ENCODE measurements at places on chromosomes 1 and 21. TPM values are rescaled to one million over a fixed set of nuclear protein-coding genes. Genes with fewer than 3 reads are reported as not detected.

Gene LDLRAD2
- not detected for total RNA-seq

Gene NFASC
- 17.6 TPM for total RNA-seq

Gene F13B
- not detected for total RNA-seq

DNA sequence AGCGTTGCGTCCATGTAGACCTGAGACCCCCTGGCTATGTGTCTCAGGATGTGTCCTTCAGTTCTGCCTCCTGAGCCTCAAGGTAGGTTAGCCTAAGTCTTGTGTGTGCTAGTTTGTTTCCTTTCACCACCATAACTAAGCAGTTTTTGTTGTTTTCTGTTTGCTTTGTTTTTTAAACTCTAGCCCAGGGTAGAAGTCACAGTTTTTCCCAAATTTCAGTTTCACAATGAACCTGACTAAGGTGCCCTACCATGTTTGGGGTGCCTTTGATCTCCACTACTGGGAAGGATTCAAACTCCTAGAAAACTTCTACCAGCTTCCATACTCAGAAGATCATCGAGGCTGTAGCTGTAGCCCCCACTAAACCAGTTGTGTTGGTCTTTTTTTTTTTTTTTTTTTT is 14.8 kb upstream of the SMG7 start:
- no peak for DNase-seq

Gene TRIM67
- total RNA-seq: 0.20 TPM

DNA sequence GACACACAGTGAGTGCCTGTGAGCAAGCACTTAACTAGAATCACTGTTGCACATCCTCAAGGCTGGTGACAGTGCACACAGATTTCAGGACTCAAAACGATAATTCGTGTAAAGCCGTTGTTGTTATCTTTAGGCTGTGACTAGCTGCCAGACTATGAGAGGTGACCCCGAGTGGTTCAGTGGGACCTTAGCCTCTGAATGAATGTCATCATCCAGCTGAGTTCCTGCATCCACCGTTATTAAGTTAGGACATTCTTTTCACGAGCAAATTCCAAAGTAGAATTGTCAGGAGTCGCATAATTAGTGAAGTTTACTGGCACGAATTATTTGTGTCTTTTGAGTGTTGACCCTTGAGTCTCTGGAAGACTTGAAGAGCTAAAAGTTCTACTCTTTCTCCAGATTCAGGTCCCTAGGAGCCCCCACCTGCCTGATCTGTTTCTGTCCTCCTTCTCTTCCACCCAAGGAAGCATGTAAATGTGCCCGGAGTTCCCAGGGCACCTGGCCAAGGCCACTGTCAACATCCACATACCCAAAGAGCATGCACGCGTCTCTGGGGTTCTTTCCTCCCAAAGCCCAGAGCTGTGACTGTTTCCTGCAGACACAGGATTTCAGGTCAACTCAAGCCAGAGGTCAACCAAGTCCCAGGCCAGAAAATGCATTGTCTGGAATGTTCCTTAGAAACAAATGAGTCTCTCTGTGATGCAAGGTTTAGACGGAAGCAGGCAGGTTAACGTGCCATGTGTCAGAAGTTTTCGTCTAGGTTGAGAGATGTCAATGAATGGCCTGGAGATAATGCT is 207.2 kb downstream of the TOMM20 start:
- DNase-seq: peak; percentile 68

GRCh38 chr21:45997495-45998275 is 16.1 kb downstream of the COL6A1 start:
- no peak for DNase-seq

Measured in M059J (cell line).